ENCODE measurements at places on chromosomes 5 and 9.

- no peaks in the 10 kb centered on the region for H3K36me3 ChIP-seq
- no peaks in the 10 kb centered on the region for H3K27me3 ChIP-seq
- H3K27ac ChIP-seq: no peak overlapping the region
- H3K4me1 ChIP-seq: no peaks in the 10 kb centered on the region
Observed at GRCh38 chr5:125160787-125161502, 414.5 kb upstream of the ZNF608 start.

GRCh38 chr5:128591598-128592455 lies 53.8 kb upstream of the FBN2 start:
- H3K36me3 ChIP-seq: no peaks in the 10 kb centered on the region
- H3K27me3 ChIP-seq: no peaks in the 10 kb centered on the region
- no peak overlapping the region for H3K4me3 ChIP-seq
- H3K27ac ChIP-seq: no peak overlapping the region

DNA sequence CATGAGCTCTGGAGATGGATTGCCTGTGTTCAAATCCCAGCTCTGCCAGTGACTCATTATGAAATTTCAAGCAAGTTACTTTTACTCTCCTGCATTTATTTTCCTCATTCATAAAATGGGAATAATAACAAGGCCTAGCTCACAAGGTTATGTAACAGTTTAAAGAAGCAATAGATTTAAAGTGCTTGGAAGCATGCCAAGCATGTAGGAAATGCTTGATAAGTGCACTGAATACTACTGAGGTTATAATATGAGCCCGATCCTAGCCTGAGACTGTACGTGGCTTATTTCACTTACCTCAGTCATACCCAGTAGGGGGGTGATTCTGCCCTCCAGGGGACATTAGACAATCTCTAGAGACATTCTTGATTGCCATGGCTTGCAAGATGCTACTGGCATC lies 734.1 kb upstream of the WWC1 start:
- H3K27me3 ChIP-seq: no peaks in the 10 kb centered on the region
- H3K36me3 ChIP-seq: no peaks in the 10 kb centered on the region
- H3K4me3 ChIP-seq: no peak overlapping the region
- H3K27ac ChIP-seq: no peak overlapping the region
- H3K4me1 ChIP-seq: no peaks in the 10 kb centered on the region

GRCh38 chr5:112479418-112479817 lies 60.3 kb upstream of the EPB41L4A start:
- peaks cover 23% of the 10 kb centered on the region for H3K27me3 ChIP-seq
- no peak overlapping the region for H3K4me3 ChIP-seq
- H3K36me3 ChIP-seq: no peaks in the 10 kb centered on the region
- no peak for DNase-seq
- H3K4me1 ChIP-seq: no peaks in the 10 kb centered on the region
- no peak overlapping the region for H3K27ac ChIP-seq

DNA sequence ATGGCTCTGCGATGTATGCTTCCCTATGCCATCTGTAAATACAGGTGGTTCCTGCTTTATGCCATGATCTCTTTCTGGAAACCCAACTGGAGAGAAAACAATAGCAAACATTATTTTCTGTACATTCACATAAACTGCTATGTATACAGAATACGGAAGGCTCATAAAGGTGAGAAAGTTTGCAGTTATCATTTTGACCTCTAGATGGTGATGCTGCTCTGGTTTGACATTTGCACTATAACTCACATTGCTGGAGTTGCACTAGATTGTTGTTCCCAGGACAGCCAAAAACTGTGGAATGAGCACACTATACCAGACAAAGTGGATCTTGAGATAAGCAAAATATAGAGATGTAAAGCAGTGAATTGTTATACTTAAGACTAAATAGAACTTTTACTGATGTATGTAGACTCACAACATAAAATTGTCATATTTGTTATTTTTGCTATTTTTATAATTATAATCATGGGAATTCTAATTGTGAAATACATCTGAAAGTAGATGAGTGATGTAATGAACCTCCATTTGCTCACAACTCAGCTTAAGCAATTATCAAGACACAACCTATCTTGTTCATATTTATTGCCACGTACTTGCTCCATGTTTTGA lies 246.5 kb downstream of the PTPRD start:
- no peaks in the 10 kb centered on the region for H3K36me3 ChIP-seq
- no peaks in the 10 kb centered on the region for H3K4me1 ChIP-seq
- no peak overlapping the region for H3K27ac ChIP-seq
- H3K27me3 ChIP-seq: no peaks in the 10 kb centered on the region
- H3K4me3 ChIP-seq: no peak overlapping the region
- no peak for DNase-seq

DNA sequence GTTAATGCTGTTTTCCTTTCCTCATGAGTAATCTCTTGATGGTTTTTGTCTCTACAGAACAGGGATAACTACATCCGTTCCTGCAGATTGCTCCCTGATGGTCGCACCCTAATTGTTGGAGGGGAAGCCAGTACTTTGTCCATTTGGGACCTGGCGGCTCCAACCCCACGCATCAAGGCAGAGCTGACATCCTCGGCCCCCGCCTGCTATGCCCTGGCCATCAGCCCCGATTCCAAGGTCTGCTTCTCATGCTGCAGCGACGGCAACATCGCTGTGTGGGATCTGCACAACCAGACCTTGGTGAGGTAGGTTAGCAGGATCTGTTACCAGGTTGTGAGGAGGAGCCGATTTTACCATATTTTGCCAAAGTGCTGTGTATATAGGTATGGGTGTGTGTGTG lies 148.2 kb downstream of the TLE4 start:
- H3K4me3 ChIP-seq: no peak overlapping the region
- no peak for DNase-seq
- peaks cover 14% of the 10 kb centered on the region for H3K36me3 ChIP-seq
- no peak overlapping the region for H3K27ac ChIP-seq
- peaks cover 4% of the 10 kb centered on the region for H3K4me1 ChIP-seq

GRCh38 chr5:131630963-131631350 lies 4.1 kb downstream of the RAPGEF6 start:
- no peaks in the 10 kb centered on the region for H3K27me3 ChIP-seq
- DNase-seq: no peak
- no peak overlapping the region for H3K27ac ChIP-seq
- peaks cover 3% of the 10 kb centered on the region for H3K36me3 ChIP-seq

DNA sequence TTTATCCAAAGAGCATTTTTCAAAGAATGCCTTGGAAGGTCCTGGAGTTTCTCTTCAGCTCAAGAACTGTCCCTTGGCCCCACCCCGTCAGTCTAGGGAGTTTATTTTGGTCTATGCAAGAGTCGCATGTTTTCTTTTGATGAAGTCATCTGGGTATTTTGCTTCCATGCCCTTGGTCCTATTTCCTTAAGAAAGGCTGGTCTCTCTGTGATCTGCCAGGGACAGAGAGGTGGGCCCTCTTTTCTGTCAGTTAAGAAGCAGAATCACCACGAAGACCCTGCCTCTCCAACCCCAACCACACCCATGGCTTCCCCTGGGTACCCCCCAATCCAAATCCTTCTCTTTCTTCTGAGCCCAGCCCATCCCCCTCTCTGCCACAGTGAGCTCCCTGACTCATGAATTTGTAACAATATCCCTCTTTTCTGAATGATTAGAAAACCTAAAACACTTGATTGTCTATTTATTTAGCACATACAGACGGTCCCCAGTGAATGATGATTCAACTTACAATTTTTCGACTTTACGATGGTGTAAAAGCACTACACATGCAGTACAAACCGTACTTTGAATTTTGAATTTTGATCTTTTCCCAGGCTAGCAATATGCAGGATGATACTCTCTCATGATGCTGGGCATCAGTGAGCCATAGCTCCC lies 163.5 kb upstream of the ADRA1B start:
- H3K4me1 ChIP-seq: no peaks in the 10 kb centered on the region
- no peak overlapping the region for H3K27ac ChIP-seq
- H3K4me3 ChIP-seq: no peak overlapping the region
- peaks cover 5% of the 10 kb centered on the region for H3K27me3 ChIP-seq
- H3K36me3 ChIP-seq: no peaks in the 10 kb centered on the region

DNA sequence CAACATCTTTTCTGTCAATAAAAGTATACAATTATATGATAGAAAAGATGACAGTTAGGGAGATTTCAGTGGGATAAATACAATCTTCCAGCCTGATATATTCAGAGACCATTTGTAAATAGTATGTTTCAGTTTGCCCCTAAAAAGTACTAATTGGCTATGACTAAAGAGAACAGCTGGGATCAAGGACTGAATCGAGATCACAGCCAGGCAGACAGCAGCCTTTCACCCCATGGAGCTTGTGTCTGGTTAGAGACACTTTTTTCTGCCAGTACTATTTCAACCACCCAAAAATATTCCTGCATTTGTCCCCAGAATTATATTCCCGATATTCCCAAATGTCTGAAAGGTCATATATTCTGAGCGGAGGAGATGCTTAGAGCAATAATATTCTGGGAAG lies 577.3 kb upstream of the TLE4 start:
- no peaks in the 10 kb centered on the region for H3K4me1 ChIP-seq
- no peaks in the 10 kb centered on the region for H3K36me3 ChIP-seq
- H3K4me3 ChIP-seq: no peak overlapping the region
- H3K27me3 ChIP-seq: no peaks in the 10 kb centered on the region

DNA sequence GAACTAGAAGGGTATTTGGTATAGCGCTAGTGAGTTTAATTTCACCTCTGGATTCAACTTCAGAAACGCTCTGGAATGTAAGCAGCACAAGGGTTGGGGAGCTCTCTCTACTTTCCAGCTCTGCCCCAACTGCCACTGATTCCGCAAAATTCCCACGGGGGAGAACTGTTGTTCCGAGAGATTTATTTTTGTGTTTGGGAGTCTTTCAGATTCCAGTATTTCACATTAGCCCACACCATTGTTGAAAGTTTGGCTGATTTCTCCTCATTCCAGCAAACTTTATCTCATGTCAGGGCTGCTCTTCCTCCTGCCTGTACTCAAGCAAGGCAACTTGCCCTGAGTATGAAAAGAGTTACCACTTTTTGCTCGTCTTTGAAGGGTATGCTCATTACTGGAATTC lies 198.5 kb upstream of the EGFLAM start:
- no peaks in the 10 kb centered on the region for H3K27me3 ChIP-seq
- no peak overlapping the region for H3K27ac ChIP-seq
- H3K4me3 ChIP-seq: no peak overlapping the region
- no peak for DNase-seq
- H3K36me3 ChIP-seq: no peaks in the 10 kb centered on the region
- no peaks in the 10 kb centered on the region for H3K4me1 ChIP-seq

- no peak overlapping the region for H3K27ac ChIP-seq
- DNase-seq: no peak
- no peaks in the 10 kb centered on the region for H3K27me3 ChIP-seq
- H3K4me1 ChIP-seq: peaks cover 5% of the 10 kb centered on the region
Observed at GRCh38 chr9:37565661-37566618, 10.2 kb downstream of the FBXO10 start.

GRCh38 chr9:107970726-107971125 lies 481.2 kb upstream of the KLF4 start:
- H3K4me1 ChIP-seq: no peaks in the 10 kb centered on the region
- no peaks in the 10 kb centered on the region for H3K36me3 ChIP-seq
- no peaks in the 10 kb centered on the region for H3K27me3 ChIP-seq
- H3K27ac ChIP-seq: no peak overlapping the region

GRCh38 chr9:61669352-61669751 lies 479.5 kb downstream of the SPATA31A7 start:
- H3K27me3 ChIP-seq: no peaks in the 10 kb centered on the region
- no peak overlapping the region for H3K27ac ChIP-seq
- H3K36me3 ChIP-seq: no peaks in the 10 kb centered on the region
- H3K4me3 ChIP-seq: no peak overlapping the region
- no peaks in the 10 kb centered on the region for H3K4me1 ChIP-seq

Measured in T-helper 17 cell (primary cell).